ENCODE measurements at places on chromosomes 7 and 10.

DNA sequence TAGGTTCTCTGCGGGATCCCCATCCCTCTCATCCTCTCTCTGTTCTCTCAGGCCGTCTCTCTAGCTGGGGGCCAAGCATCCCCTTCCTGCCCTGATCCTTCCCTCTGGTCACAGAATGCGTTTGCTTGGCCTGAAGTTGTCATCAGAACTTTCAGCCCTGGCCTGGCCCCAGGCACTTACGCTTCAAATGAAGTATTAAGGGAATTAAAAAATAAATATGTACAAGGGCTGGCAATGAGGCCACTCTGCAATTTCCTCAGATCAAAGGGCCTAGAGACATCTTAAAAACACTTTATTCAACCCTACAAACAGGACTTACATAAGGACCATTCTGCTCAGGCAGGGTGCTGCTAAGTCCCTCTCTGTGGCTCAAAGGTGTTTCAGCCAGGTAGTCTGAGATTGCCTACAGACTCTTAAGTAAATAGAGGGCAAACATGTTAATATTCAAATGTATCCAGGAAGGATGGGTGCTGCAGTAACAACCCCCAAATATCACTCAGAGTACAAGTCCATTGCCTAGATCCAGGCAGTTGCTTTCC, 16.0 kb downstream of the SFTPD start:
- no peak for DNase-seq

- DNase-seq = no peak
These were observed 142.0 kb downstream of the CELF2 start for GRCh38 chr10:11159543-11160215.

DNA sequence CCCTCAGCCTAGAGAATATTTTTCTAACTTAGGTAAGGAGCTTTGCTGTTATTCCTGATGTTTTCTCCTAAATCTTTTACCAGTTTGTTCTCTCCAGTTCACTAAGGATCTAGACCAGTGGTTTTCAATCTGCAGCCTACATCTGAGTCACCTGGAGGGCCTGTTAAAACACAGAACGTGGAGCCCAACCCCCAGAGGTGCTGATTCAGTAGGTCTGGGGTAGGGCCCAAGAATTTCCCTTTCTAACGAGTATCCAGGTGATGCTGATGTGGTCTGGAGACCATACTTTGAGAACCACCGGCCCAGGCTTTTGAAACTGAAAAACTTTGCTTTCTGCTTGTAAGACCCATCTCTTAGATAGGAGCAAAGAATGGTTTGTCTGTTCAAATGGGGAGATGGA, 51.2 kb upstream of the KMT2E start:
- DNase-seq = no peak

DNA sequence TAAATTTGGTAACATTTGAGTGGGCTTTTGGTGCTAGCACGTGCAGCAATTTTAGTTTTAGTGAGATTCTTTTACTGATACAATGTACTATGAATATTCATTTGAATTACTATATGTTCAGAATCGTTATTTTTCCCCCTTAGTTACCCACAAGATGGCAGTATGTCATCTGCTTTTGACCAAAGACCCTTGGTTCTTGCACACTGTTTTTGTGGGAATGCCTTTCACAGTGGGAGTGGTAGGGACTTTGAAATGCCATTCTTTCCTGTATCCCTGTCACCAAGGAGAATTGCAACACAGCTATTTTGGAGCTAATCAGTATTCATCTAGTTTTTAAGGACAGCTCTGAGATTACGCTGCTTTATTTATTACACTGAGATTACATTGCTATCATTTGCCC, 40.6 kb downstream of the SEC23IP start:
- peak; percentile 46 for DNase-seq

All from H7 (cell line).